ENCODE measurements at places on chromosomes 6 and 20. TPM values are rescaled to one million over a fixed set of nuclear protein-coding genes. Genes with fewer than 3 reads are reported as not detected.

DNA sequence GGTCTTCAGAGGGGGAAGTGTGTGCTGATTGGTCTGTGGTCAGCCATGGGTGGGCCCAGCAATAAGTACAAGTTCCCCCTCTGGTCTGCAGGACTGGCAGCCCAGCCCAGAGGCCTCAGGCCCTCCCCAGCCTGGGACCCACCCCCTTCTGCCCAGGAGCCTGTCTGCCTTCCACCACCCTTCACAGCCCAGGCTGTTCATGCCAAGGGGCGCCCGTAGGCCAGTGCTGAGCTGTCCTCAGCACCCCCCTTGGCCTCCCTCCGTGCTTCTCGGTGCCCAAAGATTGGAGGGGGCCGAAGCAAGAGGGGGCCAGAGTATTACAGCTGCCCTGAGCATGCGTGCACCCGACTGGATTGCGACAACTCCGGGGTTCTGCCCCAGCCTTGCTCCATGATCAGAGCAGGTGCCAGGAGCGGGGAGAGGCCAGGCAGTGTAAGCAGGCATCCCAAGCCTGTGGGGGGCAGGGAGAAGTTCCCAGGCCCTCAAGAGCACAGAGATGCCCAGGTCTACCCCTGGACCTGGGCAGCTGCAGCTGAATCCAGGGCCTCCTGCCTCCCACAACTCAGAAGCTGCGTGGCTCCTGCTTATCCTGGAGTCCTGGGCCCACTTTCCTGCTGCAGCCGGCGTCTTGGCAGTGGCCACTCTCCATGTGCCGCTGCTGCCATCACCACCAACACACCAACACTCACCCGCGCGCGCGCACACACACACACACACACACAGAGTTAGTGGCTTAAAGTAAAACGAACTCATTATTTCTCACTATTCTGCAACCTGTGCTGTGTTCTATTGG lies 33.3 kb downstream of the CST9L start:
- no peak for DNase-seq
- no peaks in the 10 kb centered on the region for H3K36me3 ChIP-seq
- no peaks in the 10 kb centered on the region for H3K27me3 ChIP-seq

DNA sequence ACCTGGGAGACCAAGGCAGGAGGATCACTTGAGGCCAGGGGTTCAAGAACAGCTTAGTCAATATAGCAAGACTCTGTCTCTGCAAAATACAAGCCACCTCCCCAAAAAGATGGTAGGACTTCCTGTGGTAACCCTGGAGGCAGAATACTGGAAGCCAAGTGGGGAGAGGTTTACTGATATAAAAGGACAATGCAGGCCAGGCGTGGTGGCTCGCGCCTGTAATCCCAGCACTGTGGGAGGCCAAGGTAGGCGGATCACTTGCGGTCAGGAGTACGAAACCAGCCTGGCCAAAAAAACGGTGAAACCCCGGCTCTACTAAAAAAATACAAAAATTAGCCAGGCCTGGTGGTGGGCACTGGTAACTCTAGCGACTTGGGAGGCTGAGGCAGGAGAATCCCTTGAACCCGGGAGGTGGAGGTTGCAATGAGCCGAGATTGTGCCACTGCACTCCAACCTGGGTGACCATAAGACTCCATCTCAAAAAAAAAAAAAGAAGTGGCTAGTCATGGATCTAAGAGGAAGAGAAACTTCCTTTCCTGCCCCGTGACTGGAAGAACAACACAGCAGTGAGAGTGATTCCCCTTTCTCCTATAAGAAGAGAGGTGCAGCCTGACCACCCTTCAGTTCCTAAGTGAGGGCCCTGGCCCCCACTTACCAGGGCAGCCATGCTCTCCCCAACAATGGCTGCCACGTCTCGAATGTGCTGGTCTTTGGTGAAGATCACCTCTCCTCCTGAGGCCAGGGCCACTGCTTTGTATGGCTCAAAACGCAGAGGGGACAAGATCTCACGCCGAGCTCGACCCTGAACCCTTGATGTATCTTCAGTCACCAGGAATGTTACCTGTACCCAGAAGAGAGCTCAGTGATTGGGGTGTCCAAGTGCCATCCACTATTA lies 6.2 kb downstream of the SAPCD1 start:
- no peak overlapping the region for H3K27ac ChIP-seq
- no peaks in the 10 kb centered on the region for H3K36me3 ChIP-seq
- peaks cover 3% of the 10 kb centered on the region for H3K4me1 ChIP-seq

Gene PERP
- 11.6 TPM for polyA plus RNA-seq

GRCh38 chr6:44262467-44263353 lies 2.6 kb downstream of the NFKBIE start:
- no peaks in the 10 kb centered on the region for H3K36me3 ChIP-seq
- H3K4me1 ChIP-seq = peaks cover 11% of the 10 kb centered on the region
- H3K27ac ChIP-seq = no peak overlapping the region
- H3K27me3 ChIP-seq = no peaks in the 10 kb centered on the region

- H3K36me3 ChIP-seq = no peaks in the 10 kb centered on the region
- no peak for DNase-seq
- H3K27me3 ChIP-seq = no peaks in the 10 kb centered on the region
- no peaks in the 10 kb centered on the region for H3K4me1 ChIP-seq
Measured at GRCh38 chr6:42947950-42948349, 12.6 kb upstream of the GNMT start.

DNA sequence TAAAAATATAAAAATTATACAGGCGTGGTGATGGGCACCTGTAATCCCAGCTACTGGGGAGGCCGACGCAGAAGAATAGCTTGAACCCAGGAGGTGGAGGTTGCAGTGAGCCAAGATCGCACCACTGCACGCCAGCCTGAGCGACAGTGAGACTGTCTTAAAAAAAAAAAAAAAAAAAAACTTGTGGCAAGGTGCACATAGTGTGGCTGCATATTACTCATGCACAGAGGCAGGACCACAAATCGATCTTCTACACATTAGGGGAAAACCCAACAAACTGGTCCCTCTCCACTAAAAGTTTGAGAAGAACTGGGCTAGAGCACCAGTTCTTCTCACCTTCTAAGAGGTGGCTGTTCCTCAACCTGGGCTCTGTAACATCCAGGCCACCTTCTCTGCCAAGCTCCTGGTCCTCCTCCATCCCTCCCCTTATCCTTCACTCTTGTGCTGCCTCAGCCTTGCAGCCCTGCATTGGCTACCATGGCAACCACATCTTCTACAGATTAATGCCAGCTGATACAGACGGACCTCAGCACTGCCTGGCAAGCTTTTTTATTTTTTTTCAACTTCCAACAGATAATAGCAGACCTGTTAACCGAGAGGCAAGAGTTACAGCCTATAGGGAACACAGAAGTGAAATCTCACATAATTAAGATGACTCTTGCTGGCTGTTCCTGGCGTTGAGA lies 88.0 kb downstream of the ATP9A start:
- H3K4me1 ChIP-seq = peaks cover 10% of the 10 kb centered on the region
- no peaks in the 10 kb centered on the region for H3K36me3 ChIP-seq

Gene OOEP
- 0.43 TPM for polyA plus RNA-seq

DNA sequence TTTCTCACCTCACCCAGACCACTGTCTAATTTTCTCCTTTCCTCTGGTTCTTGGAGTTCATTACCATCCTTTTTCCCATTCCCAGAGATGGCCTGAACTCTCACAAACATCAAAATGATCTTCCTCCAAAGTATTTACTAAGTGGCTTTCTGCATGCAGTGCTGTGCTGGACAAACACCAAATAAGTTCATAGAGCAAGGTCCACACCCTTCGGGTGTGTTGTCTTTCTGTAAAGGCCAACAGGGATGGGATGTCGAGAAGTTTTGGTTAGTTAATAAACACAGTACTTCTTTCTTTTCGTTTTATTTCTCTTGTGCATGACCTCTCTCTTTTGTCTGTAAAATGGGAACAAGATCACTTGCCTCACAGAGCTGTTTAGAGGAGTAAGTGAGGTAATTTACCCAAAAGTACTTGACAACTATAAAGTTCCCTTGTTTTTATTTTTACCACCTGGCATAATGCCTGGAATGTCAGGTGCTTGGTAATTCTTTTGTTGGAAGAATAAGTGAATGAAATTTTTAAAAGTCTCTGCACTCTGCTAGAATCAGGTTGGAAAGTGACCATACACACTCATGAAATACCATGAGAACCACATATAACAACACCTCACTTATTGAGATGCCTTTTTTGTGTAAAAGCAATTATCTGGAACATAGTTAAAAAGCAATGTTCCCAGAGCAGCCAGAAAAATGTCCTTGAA lies 22.8 kb upstream of the CCN6 start:
- H3K27ac ChIP-seq = no peak overlapping the region
- peaks cover 4% of the 10 kb centered on the region for H3K4me1 ChIP-seq
- no peaks in the 10 kb centered on the region for H3K36me3 ChIP-seq

Gene PNPLA1
- polyA plus RNA-seq = 0.07 TPM
